ENCODE measurements at places on chromosomes 12 and 14. TPM values are rescaled to one million over a fixed set of nuclear protein-coding genes. Genes with fewer than 3 reads are reported as not detected.
A peak's percentile ranks its signal among the peaks of the same experiment; 100 is the strongest.

DNA sequence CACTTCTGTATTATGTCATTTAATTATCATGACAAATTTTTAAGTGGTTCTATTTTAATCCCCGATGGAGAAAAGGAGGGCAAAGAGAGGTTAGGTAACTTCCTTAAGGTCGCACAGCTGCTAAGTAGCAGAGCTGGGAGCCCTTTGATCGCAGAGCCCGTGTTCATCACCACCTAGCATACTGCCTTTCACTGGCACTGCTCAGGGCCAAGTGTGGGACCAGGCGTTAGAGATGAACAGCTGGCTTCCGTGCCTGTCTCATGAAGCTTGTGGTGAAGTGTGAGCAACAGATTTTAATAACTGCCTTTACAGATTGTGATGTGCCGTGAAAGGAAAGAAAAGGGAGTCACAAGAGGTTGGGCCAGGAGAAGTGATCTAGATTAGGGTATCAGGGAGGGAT, 273.6 kb downstream of the AKAP6 start:
- DNase-seq = no peak
- H3K4me1 ChIP-seq = no peaks in the 10 kb centered on the region
- H3K27ac ChIP-seq = no peak overlapping the region
- H3K4me3 ChIP-seq = no peak overlapping the region

Gene HIP1R
- 30.7 TPM for total RNA-seq

DNA sequence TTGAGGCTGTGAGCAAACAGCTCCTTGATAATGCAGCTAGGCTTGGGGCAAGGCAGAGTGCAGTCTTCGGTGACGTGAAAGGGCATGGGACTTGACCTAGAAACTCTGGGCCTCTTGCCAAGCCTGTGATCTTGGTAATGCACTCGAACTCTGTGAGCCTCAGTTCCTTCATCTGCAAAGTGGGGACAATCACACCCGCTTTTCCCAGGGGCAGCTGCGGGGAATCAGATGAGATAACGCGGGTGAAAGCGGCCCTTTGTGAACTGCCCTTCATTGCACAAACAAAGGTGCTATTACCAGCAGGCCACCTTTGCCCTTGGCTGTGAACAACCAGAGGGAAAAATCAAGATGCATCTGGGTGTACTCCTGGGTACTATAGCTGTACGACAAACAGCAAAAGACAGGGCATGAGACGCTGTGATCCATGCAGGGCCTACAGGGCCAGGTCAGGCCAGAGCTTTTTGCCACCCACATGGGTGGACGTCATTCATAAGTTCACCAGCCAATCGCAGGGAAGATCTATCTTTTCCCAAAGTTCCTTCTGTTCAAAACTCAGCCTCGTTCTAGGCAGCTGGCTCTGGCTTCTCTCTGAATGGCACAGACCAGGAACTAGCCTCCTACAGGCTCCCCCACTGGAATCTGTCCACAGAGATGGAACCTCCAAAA, 3.2 kb downstream of the MSI1 start:
- no peak overlapping the region for H3K4me3 ChIP-seq
- no peaks in the 10 kb centered on the region for H3K36me3 ChIP-seq
- DNase-seq = no peak

- peaks cover 30% of the 10 kb centered on the region for H3K4me1 ChIP-seq
- no peaks in the 10 kb centered on the region for H3K36me3 ChIP-seq
- no peak for DNase-seq
- H3K27me3 ChIP-seq = peaks cover 10% of the 10 kb centered on the region
- no peak overlapping the region for H3K4me3 ChIP-seq
- no peak overlapping the region for H3K27ac ChIP-seq
Observed at GRCh38 chr12:10211101-10211939, 1.4 kb upstream of the GABARAPL1 start.

Gene HRK
- not detected for total RNA-seq

Gene SIX6
- not detected for total RNA-seq

- DNase-seq = no peak
- H3K36me3 ChIP-seq = no peaks in the 10 kb centered on the region
- H3K27me3 ChIP-seq = peaks cover 3% of the 10 kb centered on the region
- peaks cover 13% of the 10 kb centered on the region for H3K4me1 ChIP-seq
- no peak overlapping the region for H3K27ac ChIP-seq
Observed at GRCh38 chr14:65109357-65109756, 7.0 kb upstream of the MAX start.

Gene B3GNT4
- total RNA-seq = 0.71 TPM

GRCh38 chr12:22459838-22460490, 84.4 kb downstream of the C2CD5 start:
- peaks cover 3% of the 10 kb centered on the region for H3K4me1 ChIP-seq
- H3K27me3 ChIP-seq = no peaks in the 10 kb centered on the region
- peak; percentile 13 for DNase-seq
- no peak overlapping the region for H3K4me3 ChIP-seq
- H3K36me3 ChIP-seq = peaks cover 14% of the 10 kb centered on the region
- peak overlapping the region; percentile 21 for H3K27ac ChIP-seq

Gene SMCO2
- 0.46 TPM for total RNA-seq

Gene OR6C2
- total RNA-seq = not detected

Gene ERBB3
- total RNA-seq = 1.5 TPM

Gene SIRT4
- total RNA-seq = 0.94 TPM

Gene SLC4A8
- 4.4 TPM for total RNA-seq

DNA sequence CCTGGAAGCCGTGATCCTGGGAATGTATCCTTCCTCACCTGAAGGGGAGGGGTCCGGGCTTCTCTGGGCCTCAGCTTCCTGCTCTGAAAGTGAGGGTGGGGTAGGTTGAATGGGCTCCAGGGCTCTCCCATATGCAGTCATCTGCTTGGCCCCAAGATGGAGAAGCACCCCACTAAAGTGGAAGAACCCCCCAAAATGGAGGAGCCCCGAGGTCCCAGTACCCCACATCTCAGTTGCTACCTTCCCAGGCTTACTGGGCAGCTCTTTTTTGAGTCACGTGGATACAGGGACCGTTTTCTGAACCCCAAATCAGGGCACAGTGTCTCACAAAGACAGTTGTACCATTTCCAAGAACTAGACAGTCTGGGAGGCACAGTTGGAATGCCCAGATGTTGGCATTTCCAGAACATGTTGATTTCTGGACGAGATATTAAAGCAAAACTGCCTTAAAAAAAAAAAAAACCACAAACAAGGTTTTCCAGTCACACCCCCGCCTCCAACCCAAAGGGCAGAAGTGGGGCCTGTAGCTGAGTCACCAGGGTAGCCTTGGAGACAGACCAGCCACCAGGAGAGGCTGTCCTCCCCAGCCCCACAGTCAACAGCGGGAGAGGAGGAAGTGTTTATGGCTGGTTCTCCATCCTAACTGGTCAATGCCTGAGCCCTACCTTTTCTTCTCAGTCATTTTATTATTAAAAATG, 12.1 kb downstream of the VASH1 start:
- DNase-seq = no peak
- peaks cover 21% of the 10 kb centered on the region for H3K4me1 ChIP-seq
- no peak overlapping the region for H3K27ac ChIP-seq
- no peak overlapping the region for H3K4me3 ChIP-seq

DNA sequence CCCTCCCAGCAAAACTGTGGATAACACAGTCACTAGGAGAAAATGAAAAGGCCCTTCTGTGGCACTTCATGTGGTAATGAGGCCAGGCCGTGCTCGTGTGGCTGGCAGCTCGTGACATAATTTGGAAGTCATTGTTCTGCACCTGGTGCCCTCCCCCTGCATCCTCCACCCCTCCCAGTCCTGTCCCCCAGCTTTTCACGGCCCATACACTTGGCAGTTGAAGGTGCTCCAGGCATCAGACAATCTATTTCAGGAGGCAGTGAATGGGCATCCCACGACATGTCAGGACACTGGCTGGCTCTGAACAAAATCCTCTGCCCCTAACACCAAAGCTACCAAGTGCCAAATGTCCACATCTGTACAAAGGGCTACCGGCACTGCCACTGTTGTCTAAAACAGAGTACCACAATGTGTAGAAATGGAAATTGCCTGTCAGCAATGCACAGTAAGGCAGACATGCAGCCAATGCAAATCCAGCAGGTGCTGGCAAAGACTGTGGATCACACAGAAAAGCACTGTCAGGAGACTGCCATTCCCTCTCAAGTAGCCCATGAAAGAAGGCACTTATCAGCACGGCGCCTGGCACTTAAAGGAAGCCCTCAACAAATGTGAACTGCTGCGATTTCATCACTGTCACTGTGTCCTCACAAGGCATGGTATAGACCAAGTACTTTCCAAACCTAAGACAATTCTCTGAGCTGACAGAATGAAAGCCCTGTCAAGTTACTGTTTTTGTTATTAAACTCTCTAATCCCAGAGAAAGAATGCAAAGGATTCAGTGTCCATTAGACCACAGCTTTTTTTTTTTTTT, 39.1 kb downstream of the CORO1C start:
- H3K27me3 ChIP-seq = no peaks in the 10 kb centered on the region
- peak overlapping the region; percentile 91 for H3K27ac ChIP-seq
- peak overlapping the region; percentile 53 for H3K4me3 ChIP-seq
- no peak for DNase-seq
- peaks cover 7% of the 10 kb centered on the region for H3K36me3 ChIP-seq

DNA sequence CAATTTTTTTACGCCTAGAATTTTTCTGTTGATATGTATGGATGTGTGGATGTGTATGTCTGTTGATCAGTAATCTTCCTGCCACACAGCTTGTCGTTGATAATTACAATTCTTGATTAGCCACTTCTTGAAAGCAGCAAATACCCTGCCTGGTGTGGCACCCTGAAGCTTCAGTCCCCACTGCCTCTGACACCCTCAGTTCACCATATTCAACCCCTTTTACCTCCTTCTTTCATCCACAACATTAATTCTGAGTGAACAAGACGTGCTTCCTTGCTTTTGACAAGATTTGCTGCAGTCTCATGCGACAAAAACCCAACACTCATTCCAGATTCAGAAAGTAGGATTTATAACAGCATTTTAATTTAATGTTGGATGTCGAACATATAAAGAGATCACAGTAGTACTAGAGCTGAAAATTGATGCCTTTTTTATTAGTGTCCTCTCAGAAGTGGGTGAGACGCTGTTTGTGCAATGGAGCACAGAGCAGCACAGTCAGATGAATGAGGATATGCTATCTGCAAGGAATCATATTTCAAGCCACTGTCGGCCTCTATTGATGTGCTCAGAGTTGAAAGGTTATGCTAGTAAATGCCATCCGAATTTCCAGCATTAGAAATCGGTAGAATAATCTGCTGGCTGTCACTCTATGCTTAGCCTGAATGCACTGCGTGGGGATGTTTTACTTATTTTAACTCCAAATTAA, 383.7 kb downstream of the EGLN3 start:
- H3K4me1 ChIP-seq = no peaks in the 10 kb centered on the region
- no peaks in the 10 kb centered on the region for H3K36me3 ChIP-seq
- H3K27ac ChIP-seq = no peak overlapping the region
- no peak overlapping the region for H3K4me3 ChIP-seq

GRCh38 chr14:93707475-93707874, 80.8 kb downstream of the PRIMA1 start:
- H3K27ac ChIP-seq = no peak overlapping the region
- no peaks in the 10 kb centered on the region for H3K36me3 ChIP-seq
- peaks cover 4% of the 10 kb centered on the region for H3K27me3 ChIP-seq
- no peaks in the 10 kb centered on the region for H3K4me1 ChIP-seq
- H3K4me3 ChIP-seq = no peak overlapping the region

GRCh38 chr12:38053113-38053512, 263.5 kb upstream of the ALG10B start:
- no peaks in the 10 kb centered on the region for H3K4me1 ChIP-seq
- no peaks in the 10 kb centered on the region for H3K27me3 ChIP-seq
- no peak overlapping the region for H3K4me3 ChIP-seq
- no peak overlapping the region for H3K27ac ChIP-seq

Gene ALKBH2
- total RNA-seq = 13.0 TPM

Gene NTF3
- not detected for total RNA-seq

Gene DGLUCY
- 110 TPM for total RNA-seq

GRCh38 chr14:49879646-49880204, 13.2 kb upstream of the ARF6 start:
- H3K27ac ChIP-seq = peak overlapping the region; percentile 71
- H3K36me3 ChIP-seq = peaks cover 3% of the 10 kb centered on the region
- H3K27me3 ChIP-seq = peaks cover 4% of the 10 kb centered on the region

GRCh38 chr14:32688941-32689340, 249.7 kb upstream of the NPAS3 start:
- no peaks in the 10 kb centered on the region for H3K27me3 ChIP-seq
- H3K4me3 ChIP-seq = no peak overlapping the region
- no peaks in the 10 kb centered on the region for H3K36me3 ChIP-seq
- no peaks in the 10 kb centered on the region for H3K4me1 ChIP-seq
- no peak for DNase-seq
- no peak overlapping the region for H3K27ac ChIP-seq

- peak within 1 kb of the TSS; percentile 75 for H3K4me3 ChIP-seq
- H3K27ac ChIP-seq = peak within 1 kb of the TSS; percentile 4
- peak; percentile 53 for DNase-seq
- peaks cover 63% of the 10 kb centered on the region for H3K27me3 ChIP-seq
- H3K4me1 ChIP-seq = peaks cover 6% of the 10 kb centered on the region
Observed at GRCh38 chr12:117968826-117969659, at the start of gene KSR2. KSR2 (minus strand) TSS chr12:117968990; CDS start chr12:117968255, 735 bp downstream.

Gene SUSD6
- total RNA-seq = 42.6 TPM

Gene RFLNA
- total RNA-seq = not detected

DNA sequence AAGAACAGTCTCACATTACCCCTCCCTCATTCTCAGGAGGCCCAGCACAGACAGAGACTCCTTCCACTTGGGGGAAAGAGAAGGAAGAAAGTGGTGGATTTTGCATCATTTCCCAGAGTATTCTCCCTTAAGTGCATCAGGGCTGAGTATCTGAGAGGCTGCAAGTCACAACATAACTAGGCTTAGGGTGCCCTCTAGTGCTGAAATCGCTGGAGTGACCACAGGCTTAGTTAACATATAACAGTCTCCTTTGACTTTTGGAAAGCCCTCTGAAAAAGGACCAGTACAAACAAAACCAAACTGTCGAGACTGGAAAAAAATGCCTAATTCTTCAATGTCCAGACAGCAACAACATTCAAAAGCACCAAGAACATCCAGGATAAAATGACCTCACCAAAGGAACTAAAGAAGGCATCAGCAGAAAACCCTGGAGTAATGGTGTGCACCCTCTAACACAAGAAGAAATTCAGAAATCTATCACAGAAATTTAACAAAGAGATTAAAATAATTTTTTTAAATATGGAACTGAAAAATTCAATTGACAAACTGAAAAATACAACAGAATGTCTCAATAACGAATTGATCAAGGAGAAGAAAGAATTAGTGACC, 412.3 kb downstream of the RPS29 start:
- H3K4me1 ChIP-seq = no peaks in the 10 kb centered on the region
- no peak overlapping the region for H3K27ac ChIP-seq
- DNase-seq = peak; percentile 68
- H3K27me3 ChIP-seq = peaks cover 5% of the 10 kb centered on the region
- no peaks in the 10 kb centered on the region for H3K36me3 ChIP-seq

- no peak overlapping the region for H3K4me3 ChIP-seq
- peak overlapping the region; percentile 46 for H3K27ac ChIP-seq
- H3K4me1 ChIP-seq = peaks cover 35% of the 10 kb centered on the region
- H3K27me3 ChIP-seq = no peaks in the 10 kb centered on the region
Observed at GRCh38 chr12:6330192-6330591, 11.7 kb downstream of the TNFRSF1A start.

GRCh38 chr12:1584326-1584725, 10.1 kb downstream of the FBXL14 start:
- H3K4me1 ChIP-seq = peaks cover 24% of the 10 kb centered on the region
- H3K27ac ChIP-seq = no peak overlapping the region
- H3K27me3 ChIP-seq = no peaks in the 10 kb centered on the region
- no peak for DNase-seq
- peaks cover 16% of the 10 kb centered on the region for H3K36me3 ChIP-seq

Gene SRGAP1
- total RNA-seq = not detected

Gene FLRT2
- not detected for total RNA-seq

GRCh38 chr12:56315249-56315621, 553 bp downstream of the CNPY2 start:
- H3K4me3 ChIP-seq = peak overlapping the region; percentile 97
- H3K4me1 ChIP-seq = peaks cover 24% of the 10 kb centered on the region
- H3K36me3 ChIP-seq = peaks cover 27% of the 10 kb centered on the region
- no peaks in the 10 kb centered on the region for H3K27me3 ChIP-seq

Gene VWF
- not detected for total RNA-seq

Gene KRT76
- not detected for total RNA-seq
